Stimulated activated CD8-positive, alpha-beta memory T cell treated with anti-CD3 and anti-CD28 coated beads, Interleukin-15, amount 100 ng/mL, for 48 hours (primary cell): ENCODE measurements at places on chromosomes 3 and 15.
A peak's percentile ranks its signal among the peaks of the same experiment; 100 is the strongest.

- DNase-seq = no peak
Observed at GRCh38 chr15:77384589-77385359, 35.1 kb downstream of the PEAK1 start.

DNA sequence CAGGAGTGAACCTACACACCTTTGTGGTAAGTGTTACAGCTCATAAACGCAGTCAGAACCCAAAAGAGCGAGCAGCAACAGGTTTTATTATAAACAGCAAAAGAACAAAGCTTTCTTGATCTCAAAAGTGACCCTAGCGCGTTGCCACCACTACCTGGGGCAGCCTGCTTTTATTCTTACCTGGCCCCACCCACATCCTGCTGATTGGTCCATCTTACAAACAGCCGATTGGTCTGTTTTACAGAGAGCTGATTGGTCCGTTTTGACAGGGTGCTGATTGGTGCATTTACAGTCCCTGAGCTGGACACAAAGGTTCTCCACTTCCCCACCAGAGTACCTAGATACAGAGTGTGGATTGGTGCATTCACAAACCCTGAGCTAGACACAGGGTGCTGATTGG is 143.1 kb downstream of the ARRDC4 start:
- no peak for DNase-seq

DNA sequence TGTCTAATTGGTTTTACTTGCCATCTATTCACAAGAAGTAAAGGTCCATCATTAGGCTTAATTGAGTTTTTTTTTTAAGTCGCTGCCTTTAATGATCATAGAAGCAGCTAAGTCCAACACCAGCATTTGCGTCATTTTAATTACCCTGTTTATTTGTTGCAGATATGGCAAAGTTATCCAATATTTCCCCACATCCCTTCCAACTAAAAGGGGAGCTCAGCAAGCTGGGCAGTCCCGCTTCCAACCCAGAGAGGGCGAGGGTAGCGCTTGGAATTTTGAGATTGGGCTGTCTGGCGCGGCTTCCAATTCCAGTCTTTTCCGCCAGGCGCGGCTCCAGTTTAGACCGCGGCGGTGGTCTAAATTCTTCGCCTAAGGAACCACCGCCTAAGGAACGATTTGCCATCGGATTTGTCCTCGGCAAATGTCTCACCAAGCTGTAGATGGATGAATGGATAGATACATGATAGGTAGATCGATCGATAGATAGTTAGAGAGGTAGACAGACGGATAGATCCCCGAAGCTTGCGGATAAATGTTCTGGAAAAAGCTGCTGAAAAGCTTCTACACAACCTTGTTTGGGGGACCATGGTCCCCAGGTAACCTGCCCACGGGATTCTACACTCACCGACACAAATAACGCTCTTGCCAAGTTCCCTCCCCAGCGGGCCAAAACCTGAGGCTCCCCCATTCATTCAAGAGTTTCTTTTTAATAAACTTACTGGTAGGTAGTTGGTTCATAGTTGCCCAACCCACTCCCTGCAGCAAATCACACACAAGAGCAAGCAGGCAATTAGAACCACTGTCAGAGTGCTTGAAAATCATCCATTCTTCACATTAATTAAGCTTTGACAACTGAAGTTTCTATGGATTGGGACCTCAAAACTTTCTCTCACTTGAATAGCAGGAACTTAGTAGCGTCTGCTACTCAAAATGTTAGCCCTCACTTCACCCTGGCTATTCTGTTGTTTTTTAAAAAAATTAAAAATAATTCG is 49.1 kb downstream of the ZIC4 start:
- DNase-seq = no peak

DNA sequence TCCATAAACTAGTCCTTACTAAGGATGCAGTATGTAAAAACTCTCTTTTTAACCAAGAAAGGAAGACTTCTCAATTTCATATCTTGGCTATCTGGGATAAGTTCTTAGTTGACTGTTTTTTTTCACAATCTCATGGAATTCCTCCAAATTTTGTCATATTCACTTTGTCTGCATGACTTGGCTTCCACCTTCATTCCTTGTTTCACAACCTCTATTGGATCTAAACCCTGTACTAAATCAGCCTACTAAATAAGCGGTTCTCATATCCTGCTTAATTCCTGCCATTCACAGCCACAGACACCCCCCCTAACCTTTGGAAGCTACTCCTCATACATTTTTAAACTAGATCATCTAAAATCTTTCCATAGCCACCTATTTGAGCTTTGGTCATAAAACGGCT is 370.6 kb upstream of the NAALADL2 start:
- DNase-seq = no peak

DNA sequence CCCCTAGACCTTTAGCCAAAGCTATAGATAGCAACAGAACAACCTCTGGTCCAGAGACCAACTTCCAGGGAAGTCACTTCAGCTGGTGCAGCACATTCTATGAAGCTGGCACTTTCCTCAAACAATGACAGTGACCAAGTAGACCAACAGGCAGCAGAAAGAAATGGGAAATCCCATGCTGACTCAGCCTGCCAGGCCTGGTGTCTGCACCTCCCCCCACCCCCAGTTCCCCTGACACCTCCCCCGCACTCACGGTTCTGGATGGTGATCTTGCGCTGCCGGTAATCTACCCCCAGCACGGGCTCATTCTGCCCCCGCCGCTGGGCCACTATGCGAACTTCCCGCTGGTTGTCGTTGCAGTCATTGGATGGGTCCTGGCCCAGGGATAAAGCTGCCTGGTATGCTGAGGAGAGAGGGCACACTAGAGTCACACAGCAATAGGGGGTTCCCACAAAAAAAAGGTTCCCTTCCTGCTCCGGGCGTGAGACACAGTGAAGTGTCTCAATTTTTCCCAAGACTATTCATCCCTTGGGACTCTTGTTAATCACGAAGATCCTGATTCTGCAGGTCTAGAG is 17.0 kb downstream of the ILDR1 start:
- peak; percentile 6 for DNase-seq

DNA sequence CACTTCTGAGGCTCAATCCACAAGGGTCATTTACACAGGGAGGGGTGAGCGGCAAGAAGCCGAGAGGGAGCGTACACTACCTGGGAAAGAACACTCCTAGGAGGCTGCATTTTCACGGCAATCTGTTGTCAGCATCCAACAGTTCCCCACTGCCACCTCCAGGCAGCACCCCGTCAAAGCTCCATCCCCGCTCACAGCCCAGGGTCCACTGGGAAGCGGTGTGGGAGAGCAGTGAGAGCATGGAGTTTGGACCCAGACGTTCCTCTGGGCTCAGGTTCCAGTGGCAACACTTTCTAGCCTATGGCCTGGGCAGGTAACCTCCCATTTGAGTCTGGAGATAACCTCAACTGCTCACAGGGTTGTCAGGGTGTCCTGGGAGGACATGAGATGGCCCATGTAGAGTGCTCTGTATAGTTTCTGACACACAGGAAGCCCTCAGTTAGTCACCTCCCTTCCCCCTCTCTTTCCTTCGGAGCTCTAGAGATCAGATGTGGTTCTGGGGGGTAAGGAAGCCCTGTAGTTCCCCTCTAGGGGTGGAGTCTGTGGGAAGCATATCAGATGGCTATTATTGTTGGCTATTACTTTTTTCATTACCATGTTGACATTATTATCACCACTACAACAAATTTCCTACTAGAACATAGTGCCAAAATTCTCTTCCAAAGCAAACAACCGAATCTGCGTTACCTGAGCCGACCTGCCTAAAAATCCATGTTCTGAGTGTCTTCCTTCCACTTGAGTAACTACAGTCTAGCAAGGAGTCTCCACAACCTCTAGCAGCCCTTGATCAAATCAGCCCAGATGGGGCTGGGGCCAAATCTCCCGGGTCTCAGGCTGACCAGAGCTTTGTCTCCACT is 29.1 kb downstream of the RUVBL1 start:
- DNase-seq = no peak

DNA sequence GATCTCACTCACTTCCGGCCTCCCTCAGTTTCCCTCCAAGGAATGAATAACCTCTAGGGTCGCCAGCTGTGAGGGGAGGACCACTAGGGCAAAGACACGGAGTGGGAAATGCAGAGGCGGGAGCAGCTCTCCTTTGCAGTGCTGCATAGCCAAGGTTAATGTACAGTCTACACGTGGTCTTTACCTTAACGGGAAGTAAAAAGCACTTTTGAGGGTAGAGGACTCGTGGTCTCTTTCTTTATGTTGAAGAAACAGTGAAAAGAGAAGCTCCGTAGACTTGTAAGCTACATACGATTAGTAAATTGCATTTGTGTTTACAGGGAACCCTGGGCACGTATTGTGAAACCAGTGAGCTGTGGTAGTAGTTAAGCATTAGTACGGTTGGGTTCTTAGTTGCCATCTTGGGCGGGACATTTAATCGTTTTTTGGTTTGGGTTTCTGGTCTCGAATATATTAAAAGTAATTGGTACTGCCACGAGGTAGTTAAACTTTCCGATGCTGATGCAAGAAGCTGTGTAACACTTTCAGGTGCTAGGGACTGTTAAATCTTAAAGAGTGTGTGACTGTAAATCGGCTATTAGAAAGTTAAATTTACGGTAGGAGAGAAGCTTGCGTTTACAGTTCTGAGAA is 828 bp downstream of the U2SURP start:
- DNase-seq = no peak

GRCh38 chr3:164351131-164351530 is 727.2 kb downstream of the SI start:
- no peak for DNase-seq

DNA sequence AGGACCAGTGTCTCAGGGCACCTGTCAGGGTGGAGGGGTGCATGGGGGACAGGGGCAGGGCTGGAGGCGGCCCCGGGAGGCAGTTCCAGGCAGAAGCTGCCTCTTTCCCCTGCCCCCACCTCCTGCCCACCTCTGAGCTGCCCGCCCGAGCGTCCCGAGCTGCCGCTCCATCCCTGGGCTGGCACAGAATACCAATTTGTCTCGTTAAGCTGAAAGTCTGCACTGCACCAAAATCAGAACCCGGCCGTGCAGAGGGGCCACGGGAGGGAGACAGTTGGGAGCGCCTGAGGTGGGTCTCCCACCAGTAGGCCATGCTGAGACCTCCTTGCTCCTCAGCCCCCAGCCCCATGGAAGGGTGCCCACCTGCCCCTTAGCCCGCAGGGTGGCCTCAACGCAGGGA is 1.3 kb upstream of the ATP2B2 start:
- no peak for DNase-seq

- DNase-seq = peak; percentile 71
Observed at GRCh38 chr15:68875377-68876116, 54.8 kb upstream of the SPESP1 start.

DNA sequence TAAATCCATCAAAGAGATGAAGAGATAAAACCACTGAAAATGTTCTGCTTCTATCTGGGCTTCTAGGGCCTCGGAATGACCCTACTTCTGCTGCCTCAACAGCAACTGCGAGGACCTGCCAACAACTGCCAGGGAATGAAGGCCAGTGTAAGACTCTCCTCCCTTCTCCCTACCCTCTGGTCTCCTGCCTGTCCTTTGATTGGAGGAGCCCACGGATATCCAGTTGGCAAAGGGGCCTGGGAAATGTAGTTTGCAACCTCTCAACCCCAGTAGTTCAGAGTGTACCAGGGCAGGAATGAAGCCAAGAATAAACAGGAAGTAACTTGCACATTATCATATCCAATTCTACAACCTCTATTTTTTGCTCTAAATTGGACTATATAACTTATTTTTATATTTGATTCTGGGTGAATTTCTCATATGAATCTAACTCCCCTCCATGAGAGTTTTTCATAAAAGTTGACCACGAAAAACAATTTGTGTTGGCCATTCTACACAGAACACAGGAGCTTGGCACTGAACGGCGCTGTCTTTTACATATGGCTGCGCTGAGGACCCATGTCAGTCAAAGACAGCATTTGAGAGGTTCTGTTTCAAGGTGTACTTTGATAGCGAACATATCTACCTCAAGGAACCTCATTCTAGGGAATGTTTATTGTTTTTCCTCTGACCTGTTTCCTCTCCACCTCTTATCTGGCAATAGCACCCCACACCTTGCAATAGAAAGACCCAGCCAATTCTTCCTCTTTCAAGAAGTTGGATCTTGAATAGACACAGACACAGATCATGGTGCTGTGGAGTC is 91.1 kb upstream of the RNF7 start:
- DNase-seq = no peak

DNA sequence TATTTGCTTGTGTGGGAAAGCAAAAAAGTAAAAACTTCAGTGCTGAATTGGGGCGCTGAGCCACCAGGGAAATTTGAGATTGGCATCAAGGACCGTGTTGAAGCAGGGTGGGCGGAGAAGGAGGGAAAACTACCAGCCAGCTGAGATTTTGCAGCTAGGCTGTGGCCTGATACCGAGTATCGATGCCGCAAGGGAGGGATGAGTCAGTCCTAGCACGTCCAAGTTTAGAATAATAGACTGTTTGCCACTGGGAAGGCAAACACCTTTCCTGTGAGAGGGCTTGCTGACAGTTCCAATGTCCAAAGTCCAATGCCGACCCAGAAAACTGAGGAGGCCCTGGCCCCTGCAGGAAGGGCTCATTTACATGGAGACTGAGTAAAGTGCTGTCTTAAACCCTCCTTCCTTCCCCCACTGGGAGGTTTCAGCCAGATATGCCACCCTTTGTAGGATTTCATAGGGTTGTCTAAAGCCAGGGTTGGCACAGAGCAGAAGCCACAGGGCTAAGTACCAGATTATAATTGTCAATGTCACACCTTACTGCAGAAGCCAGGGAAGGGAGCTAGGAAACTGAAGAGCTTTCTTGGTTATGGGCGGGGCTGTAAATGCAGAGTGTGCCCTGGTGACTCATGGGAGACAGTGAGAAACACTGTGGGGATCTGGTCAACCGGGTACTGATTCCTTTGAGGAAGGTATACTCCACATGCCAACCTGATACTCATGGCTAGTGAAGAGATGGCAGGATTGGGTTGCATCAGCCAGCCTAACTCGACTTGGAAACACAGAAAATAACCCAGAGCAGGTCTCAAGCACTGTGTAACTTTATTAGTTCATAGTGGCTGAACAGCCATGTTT is 28.4 kb upstream of the PIK3CB start:
- DNase-seq = no peak

GRCh38 chr3:188049606-188050530 is 104.1 kb upstream of the LPP start:
- DNase-seq = no peak

DNA sequence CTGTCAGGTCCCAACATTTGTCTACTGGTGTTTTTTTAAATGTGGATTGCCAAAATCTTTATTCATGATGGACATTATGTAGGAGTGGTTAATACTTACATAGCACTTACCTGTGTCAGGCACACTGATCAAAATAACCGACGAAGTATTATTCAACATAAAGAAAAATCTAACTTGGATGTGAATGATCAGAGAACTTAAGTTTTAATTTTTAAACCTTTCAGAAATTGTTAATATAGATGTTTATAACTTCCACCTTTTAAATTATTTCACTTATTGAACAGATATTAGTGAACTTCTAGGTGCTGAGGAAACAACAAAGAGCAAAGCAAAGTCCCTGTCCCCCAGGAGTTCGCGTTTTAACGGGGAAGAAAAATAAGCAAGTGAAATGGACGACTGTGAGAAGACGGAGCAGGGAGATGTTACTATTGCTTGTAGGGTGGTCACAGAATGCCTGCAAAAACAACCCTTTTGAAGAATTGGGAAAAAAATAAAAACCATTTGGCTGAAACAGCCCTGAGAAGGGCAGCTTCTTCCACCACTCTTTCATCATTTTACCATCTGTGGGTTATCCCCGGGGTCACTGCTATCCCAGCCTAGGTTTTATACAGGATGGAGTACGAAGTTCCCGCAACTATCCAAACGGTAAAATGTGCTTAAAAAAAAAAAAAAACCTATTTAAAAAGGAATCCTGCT is 915 bp upstream of the APH1B start:
- no peak for DNase-seq

- no peak for DNase-seq
Observed at GRCh38 chr3:139940622-139941021, 5.6 kb downstream of the CLSTN2 start.

- DNase-seq = no peak
Observed at GRCh38 chr3:124118397-124118796, 126.5 kb upstream of the ROPN1 start.

- no peak for DNase-seq
Observed at GRCh38 chr3:159994182-159994581, 5.5 kb downstream of the IL12A start.
